ENCODE measurements at places on chromosomes 7 and 10.

GRCh38 chr10:6045314-6045848 lies 16.8 kb downstream of the IL2RA start:
- DNase-seq: no peak

- DNase-seq: no peak
These were observed 162.0 kb downstream of the CYP26A1 start for GRCh38 chr10:93235686-93236085.

- no peak for DNase-seq
These were observed 32.8 kb downstream of the BTRC start for GRCh38 chr10:101386659-101387259.

DNA sequence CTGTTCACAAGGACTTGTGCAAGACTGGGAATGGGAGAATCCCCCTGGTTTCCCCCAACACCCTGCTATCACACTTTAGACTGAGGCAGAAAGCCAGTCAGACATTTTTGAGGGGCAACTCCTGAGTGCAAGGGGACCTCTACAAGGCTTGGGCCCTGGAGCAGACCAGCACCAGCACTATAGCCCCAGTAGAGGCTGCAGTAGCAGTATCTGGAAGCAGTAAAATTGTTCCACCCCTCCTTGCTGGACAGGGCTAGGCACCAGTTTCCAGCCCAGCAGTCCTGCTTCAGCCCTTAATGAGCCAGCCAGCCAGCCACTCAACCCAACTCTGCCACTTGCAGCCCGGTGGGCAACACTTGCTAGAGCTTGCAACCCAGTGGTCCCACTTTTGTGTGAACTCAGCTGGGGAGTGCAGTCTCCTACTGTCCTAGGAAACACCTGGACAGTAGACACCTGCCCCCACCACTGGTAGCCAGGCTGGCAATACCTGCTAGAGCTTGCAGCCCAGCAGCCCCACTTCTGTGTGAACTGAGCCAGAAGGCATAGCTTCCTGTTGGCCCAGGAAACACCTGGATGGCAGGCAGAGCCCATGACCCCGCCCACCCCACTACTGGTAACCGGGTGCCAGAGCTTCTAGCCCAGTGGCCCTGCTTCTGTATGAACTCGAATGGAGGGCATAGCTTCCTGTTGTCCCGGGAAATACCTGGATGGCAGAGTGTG lies 65.0 kb downstream of the FBXL13 start:
- no peak for DNase-seq

DNA sequence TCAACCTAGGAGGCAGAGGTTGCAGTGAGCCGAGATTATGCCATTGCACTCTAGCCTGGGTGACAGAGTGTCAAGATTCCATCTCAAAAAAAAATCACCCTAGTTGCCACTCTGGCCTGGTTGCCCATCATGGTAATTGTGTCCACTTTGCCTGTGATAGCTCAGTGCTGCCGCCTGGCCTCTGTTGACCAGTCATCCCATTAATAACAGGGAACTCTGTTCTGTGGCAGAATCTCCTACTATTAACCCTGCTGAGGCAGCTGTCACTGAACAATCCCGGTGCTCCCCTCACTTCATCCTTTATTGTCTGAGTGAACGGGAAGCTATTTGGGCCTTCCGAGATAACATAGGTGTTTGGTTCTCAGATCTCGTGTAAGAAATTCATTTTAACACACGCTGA lies 14.6 kb downstream of the ZNF3 start:
- DNase-seq: no peak

GRCh38 chr7:105448181-105448580 lies 59.5 kb upstream of the SRPK2 start:
- DNase-seq: no peak

DNA sequence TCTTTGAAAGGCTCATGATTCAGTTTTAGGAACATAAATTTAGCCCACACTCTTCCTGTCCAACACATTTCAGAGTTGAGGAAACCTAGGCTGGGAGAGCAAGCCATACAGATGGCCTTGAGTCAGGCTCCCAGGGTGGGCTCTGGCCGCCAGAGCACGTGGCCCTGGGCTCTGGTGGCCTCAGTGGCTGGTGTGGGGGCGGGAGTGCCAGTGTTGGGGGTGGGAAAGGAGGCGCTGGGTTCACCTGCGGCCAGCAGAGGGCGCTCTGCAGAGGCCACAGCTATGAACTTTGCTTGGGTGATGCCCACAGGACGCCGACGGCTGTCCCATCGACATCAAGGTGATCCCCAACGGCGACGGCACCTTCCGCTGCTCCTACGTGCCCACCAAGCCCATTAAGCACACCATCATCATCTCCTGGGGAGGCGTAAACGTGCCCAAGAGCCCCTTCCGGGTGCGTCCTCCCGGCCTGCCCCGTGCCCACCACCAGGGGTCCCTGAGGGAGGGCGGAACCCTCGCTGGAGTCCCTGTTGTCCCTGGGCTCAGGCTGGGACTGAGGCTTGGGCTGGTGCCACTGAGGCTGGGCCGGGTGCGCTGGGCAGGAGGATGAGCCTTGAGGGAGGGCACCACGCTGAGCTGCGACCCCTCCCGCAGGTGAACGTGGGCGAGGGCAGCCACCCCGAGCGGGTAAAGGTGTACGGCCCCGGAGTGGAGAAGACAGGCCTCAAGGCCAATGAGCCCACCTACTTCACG lies 11.9 kb downstream of the FLNC start:
- DNase-seq: no peak

DNA sequence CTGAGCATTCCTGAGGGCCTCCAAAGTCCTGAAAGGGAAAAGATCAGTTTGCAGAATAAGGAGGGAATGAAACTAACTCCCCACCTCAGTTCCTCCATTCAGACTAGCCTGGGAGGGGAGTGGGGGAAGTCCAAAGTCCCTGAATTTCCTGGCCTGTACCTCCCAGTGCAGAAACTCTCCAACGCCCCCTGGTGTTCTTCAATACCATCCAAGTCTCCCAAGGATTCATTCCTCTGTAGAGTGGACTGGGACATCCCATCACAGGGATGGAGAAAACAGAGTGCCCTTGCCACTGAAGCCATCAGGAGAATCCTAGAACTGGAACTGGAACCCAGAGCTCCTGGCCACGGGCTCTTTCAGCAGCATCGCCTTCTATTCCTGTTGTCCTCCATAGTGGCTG lies 1.6 kb upstream of the COL13A1 start:
- DNase-seq: peak; percentile 28

DNA sequence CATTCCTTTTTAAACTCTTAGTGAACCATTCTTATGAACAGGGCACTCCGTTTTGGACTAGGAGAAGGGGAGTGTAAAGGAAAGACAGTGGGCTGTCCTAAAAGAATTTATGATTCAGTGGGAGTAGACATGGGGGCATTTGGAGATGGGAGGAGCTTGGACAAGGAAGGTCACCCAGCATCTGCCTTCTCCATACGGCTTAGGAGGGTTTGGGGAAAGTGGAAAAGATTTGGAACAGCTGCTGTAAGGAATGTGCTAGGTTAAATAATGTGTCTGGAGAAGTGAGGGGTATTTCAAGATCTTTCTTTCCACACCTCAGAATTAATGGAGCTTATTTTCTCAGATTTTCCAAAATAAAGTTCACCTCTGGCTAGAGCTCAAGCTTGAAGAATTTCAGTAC lies 24.0 kb downstream of the SLC35G1 start:
- no peak for DNase-seq

- DNase-seq: no peak
These were observed 56.1 kb upstream of the SH2B2 start for GRCh38 chr7:102230593-102230992.

- DNase-seq: no peak
These were observed 51.3 kb downstream of the TWIST1 start for GRCh38 chr7:19066170-19066569.

DNA sequence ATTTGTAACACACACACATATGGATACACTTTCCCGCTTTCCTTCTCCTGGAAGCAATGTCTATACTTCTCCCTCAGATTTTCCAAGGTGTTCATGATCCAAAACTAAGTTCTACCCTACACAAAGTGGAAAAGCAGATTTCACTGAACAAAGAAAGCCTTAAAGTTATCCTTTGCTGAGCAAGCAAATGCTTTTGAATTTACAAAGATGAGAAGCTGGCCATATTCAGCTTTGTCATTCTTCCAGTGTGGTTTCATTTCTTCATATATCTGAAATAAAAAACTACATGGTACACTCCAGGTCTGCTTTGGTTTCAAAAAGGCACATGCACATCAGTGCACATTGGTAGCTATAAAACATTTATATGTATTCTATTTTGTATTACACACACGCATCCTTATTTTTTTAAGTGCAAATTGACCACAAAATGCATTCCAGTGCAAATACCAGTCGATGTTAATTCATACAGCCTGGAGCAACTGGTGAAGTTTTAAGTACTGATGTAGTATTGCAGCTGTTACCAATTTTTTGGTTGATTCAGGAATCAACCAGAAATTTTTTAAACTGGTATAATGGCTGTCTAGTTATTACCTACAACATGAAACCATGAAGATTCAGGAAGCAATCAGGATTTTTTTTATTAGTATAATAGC lies 65.5 kb upstream of the SRPK2 start:
- no peak for DNase-seq

DNA sequence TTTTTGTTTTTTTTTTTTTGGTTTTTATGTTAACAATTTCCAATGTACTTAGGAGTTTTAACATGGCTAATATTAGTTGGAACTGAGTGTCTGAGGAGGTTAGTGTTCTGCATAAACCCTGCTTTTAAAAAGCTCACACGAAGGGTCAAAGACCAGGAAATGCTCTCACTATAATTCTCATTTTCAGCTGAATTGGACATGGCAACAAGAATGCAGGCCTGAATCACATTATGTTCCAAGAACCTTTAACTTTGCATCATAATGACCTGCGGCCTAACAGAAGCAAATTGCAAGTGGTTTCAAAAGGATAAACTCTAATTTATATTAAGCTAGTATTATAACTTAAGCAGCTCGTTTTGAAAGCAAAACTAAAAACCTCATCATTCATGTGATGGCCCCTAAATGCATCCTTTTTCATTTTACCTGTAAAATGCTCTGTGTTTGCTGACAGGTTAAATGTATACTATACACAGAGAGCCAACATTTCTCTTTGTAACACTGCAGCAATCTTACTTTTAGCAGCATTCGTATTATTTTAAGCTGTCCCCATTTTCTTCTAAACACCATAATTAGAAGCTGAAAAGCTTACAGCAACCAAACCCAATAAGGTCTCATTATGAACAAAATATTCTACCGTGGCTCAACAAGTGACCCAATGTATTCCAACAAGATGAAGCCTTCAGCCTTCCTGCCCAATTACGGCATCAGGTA lies 242.8 kb upstream of the SP4 start:
- DNase-seq: no peak

DNA sequence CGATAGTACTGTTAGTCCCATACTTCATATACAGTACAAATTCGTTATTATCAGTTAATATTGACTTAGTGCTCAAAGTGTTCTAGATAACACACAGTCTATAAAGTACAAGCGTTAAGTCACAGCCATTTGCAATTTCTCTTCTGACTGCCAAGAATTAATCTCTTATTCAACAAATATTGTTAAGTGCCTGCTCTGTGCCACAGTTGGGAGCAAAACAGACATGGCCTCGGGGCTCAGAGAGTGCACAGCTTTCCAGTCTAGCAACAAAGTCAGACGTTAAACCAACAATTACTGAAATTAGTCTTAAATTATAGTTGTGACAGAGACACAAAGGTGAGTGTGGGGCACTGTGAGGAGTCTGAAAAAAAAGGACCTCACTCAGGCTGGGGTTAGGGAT lies 113.0 kb upstream of the DPP6 start:
- no peak for DNase-seq

- no peak for DNase-seq
These were observed 87.9 kb upstream of the IKZF1 start for GRCh38 chr7:50216626-50217025.

GRCh38 chr10:44575601-44576380 lies 190.9 kb upstream of the CXCL12 start:
- DNase-seq: no peak

DNA sequence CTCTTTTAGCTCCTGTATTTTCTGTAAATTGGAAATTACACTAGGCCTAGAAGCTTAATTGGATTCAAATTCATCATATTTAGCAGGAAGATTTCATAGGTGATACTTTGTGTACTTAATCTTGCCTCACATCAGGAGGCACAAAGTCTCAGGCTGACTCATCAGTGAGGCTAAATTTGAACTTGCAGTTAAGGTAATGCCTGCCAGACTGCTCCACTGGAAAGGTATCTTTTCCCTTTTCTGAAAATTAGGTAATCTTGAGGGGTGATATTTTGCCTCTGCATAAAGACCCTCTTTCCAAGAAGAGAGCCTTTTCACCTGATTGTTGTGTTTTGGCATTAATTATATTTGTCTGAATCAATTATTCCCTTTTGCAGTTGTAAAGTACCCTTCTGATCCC lies 14.6 kb downstream of the PPIA start:
- no peak for DNase-seq

GRCh38 chr7:1733908-1734730 lies 64.0 kb downstream of the ELFN1 start:
- DNase-seq: no peak

DNA sequence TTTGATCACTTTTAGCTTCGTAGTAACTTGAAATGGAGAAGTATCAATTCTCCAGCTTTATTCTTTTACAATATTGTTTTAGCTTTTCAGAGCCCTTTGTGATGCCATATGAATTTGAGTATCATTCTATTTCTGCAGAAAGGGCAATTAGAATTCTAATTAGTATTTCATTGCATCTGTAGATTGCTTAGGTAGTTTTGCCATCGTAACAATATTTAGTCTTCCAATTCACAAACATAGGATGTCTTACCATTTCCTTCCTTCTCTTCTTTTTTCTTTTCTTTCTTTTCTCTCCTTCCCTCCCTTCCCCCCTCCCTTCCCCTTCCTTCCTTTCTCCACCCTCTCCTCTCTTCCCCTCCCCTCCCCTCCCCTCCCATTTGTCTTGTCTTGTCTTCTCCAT lies 105.0 kb downstream of the MAPK8 start:
- DNase-seq: no peak

- peak; percentile 86 for DNase-seq
These were observed 7.6 kb upstream of the ZNF503 start for GRCh38 chr10:75408911-75409885.

DNA sequence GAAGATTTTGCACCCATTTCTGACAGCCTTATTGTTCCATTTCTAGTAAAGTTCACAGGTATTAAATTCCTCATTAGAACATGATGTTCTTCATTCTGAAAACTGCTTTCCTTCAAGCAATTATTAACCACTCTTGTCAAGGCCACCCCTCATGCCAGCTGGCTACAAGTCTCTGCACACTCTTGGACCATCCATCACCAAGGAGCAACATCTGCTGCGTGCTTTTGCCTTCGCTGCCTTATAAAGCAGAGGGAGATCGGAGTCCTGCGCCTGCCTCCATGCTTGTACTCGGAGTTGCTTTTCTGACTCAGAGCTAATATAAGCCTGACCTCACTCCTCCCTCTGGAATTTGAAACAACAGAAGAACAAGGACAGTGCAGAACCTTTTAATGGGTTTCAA lies 529.9 kb upstream of the DPP6 start:
- DNase-seq: no peak

GRCh38 chr7:110257673-110258072 lies 833.3 kb upstream of the LRRN3 start:
- DNase-seq: no peak

DNA sequence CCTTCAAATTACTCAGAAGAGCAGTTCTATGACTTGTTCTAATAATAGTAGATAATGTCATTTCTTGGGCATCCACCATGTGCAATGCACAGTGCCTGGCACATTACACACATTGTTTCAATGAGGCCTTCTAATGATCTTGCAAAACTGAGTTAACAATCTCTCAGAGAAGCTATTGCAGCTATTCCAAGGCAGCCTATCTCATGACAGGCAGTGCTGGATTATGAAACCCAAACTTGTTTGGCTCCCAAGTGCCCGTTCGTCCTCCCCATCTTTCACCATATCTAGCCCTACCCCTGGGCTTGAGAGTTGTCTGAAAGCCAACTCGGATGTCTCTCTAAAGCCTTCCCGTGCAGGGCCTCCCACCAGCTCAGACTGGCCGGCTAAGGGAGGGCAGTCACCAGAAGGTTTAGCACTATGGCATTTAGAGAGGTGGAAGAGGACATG lies 405.1 kb downstream of the PLXNA4 start:
- DNase-seq: no peak
